ENCODE measurements at places on chromosomes 6 and 20.

GRCh38 chr6:163324688-163325389, 89.7 kb upstream of the QKI start:
- DNase-seq, result no peak

GRCh38 chr6:448296-449056, 56.9 kb downstream of the IRF4 start:
- no peak for DNase-seq

- peak; percentile 30 for DNase-seq
Observed at GRCh38 chr6:11143394-11144371, 32.2 kb upstream of the ERVFRD-1 start.

- no peak for DNase-seq
Observed at GRCh38 chr6:9197726-9198125, 762.4 kb upstream of the SLC35B3 start.

DNA sequence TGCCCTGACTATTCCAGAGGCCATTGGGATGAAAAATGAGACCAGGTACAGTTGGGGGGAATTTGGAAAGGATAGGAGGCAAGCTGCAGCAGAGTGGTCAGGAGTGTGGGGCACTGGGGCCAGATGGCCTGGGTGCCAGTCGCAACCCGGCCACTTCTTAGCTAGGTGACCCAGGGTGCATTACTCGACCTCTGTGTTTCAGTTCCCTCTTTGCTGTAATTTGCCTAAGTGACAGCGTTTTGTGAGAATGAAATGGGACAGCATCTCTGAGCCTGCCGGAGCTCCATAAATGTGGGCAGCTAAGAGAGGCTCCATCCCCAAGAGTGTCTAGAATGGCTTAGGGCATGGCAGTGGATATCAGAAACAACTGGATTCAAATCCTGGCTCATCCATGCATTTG, 13.9 kb downstream of the LRFN2 start:
- no peak for DNase-seq

DNA sequence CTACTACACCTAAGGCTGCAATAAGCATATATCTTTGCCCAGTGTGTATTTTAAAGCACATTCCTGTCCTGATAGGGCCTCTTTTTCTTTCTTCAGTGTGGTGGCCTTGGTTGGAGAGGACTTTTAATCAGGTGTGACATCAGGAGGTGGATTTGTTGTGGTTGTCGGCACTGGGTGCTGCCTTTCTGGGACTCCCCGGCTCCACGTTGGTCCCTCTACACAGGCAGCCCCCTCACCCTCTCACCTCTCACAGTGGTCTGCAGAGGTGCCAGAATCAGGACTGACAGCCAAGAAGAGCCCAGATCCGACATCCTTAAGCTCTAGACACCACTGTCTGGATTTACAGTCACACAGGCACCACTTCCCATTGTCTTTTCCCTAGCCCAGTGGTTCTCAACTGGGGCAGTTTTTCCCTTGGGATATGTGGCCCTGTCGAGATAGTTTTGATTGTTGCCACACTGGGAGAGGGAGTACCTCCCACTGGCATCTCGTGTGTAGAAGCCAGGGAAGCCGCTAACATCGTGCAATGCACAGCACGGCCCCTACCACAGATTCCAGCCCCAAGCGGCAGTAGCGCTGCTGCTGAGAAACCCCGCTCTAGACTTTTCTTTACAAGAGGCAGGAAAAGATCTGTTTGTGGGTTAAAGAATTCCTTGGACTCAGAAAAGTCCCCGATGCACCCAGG, 314.1 kb downstream of the QKI start:
- DNase-seq, result no peak

DNA sequence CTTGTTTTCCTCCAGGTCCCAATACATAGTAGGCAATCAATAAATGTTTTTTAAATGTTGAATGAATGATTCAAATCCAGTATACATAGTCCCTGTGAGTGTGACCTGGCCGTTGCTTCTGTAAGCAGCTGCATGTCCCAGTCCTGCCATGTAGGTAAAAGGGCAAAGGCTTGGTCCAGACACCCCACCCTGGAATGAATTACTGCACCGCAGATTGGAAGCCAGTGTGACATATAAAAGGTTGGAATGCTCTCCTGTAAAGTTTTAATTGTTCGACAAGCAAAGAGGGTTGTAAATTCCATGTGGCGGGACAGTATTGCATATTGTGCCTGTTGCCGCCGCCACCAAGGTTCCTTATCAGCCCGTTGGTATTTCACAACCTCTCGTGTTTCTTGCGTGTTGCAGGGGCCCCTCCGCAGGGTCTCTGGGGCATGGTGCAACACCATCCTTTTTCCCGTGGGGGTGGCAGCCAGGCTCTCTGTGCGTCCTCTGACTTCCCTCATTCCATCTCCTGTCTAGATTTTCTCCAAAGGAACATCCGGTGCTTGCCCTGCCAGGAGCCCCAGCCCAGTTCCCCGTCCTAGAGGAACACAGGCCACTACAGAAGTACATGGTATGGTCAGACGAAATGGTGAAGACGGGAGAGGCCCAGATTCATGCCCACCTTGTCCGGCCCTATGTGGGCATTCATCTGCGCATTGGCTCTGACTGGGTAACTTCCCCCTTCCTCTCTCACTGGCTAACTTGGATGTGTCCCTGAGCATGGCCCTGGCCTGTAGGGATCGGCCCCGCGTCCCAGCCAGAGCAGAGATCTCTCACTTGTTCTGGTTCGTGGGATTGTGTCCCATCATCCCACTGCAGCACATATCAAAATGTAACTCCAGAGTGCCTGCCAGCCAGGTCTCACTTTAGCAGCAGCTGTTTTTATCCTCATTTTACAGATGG, 20.3 kb downstream of the POFUT1 start:
- DNase-seq, result peak; percentile 75

DNA sequence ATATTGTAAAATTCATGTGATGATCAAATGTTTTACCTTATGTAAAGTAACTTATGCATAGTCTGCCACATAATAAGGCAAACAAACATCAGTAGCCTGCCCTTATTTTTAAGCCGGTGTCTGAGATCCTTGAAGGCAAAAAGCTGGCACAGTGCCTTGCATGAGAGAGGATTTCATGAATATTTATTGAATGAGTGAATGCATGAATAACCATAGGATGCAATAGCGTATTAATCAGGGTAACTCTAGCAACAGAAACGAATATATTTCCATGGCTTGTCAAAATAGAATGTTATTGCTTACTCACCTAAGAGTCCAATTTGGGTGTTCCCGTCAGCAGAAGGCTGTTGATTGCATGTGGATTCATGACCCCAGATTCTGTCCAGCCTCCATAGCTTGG, 34.9 kb downstream of the BTBD3 start:
- no peak for DNase-seq
